Hindlimb muscle (tissue), 1 donor: ENCODE measurements at places on chromosomes 16 and 17.

GRCh38 chr16:65201511-65201910 lies 79.6 kb upstream of the CDH11 start:
- DNase-seq: no peak

GRCh38 chr16:66325717-66326376 lies 40.6 kb upstream of the CDH5 start:
- DNase-seq: no peak

- no peak for DNase-seq
Measured at GRCh38 chr17:20266806-20267458, 200.4 kb downstream of the LGALS9B start.

DNA sequence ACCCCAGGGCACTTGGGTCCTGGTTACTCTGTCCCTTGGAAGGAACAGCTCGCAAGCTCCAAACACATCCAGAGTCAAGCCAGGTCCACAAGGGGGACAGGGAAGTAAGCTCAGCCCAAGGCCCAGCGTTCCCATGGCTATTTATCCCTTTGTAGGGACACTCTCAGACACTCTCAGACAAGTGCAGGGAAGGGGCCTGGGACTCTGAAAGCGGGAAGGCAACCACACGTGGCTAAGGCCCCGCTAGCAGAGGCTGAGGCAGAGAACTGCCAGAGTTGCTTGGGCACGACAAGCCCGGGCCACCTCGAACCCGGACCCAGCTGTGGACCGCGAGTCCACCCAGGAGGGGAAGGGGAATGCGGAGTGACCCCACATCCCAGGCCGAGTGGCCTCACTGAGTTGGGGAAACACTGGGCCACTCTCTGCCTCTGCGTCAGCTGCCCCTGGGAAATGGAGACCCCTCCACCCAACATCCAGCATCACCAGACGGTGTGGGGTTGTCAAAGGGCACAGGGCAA lies 10.2 kb downstream of the NPTX1 start:
- DNase-seq: no peak

- no peak for DNase-seq
Measured at GRCh38 chr16:88914750-88915368, 48.4 kb upstream of the PABPN1L start.

GRCh38 chr16:9816644-9817043 lies 365.6 kb downstream of the GRIN2A start:
- no peak for DNase-seq

DNA sequence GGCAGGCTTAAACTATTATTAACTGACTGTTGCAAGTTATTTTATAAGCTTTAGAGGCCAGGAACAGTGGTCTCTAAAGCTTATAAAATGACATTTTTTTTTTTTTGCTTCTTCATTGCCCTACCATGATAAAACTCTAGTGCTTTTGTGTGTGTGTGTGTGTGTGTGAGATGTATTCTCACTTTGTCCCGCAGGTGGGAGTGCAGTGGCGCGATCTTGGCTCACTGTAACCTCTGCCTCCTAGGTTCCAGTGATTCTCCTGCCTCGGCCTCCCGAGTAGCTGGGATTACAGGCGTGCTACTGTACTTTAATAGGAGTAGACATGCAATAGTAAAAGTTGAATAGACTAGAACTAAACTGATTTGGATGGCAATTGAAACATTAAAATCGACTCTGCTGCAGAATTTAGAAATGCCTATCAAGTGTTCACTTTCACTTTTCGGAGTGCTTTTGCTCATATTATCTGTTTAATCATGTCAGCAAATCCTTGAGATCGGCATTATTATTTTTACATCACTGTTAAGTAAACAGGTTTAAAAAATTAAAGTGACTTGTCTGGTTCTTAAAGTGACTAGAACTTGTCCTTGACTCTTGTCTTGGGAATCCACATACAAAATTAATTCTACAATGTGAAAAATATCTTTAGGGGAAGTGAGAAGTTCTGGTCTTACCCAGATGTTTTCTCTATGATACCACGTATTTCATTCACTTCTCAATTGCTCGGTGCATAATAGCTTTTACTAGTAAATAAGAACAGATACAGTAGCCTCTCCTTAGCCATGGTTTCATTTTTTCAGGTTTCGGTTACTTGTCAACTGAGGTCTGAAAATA lies 8.4 kb upstream of the PCTP start:
- no peak for DNase-seq

- DNase-seq: peak; percentile 38
Measured at GRCh38 chr17:57442914-57443571, 186.7 kb downstream of the MSI2 start.

GRCh38 chr17:58277107-58277801 lies 3.5 kb downstream of the MPO start:
- DNase-seq: no peak

GRCh38 chr16:14132696-14133048 lies 61.6 kb downstream of the MRTFB start:
- no peak for DNase-seq

GRCh38 chr17:35748979-35749378 lies 4.1 kb downstream of the GAS2L2 start:
- DNase-seq: no peak

DNA sequence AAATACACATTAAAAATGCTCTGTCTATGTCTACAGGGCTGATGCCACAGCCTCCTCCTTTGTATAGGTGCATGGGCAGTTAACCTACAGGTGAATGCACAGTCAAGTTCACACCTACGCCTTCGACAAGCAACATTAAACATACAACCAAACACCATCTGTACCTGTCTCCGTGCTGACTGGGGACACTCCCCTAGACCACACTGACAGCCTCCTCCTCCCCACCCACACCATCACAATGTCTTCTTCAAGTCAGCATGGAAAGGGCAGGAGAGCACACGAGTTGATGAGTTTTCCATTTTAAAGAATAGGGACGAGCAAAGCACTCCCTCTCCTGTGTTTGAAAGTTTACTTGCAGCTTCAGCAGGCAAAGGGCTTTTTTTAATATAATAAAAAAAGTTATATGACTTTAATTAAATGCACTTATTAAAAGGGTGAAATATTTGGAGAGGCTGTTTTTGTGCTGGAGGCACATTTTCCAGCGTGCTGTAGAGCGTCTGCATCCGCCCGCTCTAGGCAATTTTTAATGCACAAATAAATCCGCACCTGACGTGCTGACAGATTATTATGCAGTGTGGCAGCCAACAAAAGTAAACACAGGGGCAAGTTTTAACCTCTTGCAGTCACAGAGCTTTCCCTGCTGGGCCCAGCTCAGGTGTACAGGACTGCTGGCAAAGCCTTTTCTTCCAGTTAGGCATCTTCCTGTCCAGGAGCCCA lies 367.9 kb downstream of the SOX9 start:
- DNase-seq: no peak

GRCh38 chr17:77654296-77654695 lies 304.2 kb upstream of the TNRC6C start:
- DNase-seq: no peak

DNA sequence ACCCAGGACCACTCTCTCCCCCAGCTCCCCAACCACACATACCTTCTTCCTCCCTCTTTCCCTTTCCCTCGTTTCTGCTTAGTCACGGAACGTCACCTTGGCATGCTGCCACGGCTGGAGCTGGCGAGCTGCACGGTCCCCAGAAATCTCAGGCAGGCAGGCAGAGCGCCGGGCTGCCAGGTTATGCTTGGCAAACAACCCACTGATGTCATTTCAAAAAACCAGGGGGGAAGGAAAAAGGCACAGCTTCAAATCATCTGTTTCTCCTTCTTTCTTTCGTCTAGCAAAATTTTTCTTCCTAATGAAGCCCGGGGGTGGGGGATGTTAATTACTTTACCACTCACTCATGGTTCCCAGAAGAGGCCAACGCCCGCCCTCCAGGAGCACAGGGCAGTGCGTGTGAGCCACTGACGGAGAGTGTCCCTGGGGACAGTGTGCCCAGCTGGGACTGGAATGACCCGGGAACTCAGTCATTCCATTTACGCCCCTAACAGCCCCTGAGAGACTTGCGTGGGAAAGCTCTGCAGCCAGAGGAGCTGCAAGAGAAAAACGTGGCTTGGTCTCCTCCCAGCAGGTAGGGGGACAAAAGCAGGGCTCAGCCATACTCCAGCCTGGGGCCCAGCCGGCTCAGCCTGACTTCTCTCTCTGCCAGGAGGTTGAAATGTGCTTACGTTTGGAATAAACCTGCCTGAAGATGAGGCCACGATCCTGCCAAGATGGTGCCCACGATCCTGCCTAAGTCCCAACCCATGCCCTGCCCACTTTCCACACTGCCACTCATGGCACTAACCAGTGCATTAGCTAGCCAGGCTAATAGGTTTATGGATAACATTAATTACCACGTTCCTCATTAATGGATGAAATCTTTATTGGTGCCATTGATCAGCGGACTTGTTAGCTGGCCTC lies 198.9 kb downstream of the ZFHX3 start:
- peak; percentile 80 for DNase-seq

GRCh38 chr17:48294806-48295361 lies 135.1 kb downstream of the SKAP1 start:
- DNase-seq: no peak

DNA sequence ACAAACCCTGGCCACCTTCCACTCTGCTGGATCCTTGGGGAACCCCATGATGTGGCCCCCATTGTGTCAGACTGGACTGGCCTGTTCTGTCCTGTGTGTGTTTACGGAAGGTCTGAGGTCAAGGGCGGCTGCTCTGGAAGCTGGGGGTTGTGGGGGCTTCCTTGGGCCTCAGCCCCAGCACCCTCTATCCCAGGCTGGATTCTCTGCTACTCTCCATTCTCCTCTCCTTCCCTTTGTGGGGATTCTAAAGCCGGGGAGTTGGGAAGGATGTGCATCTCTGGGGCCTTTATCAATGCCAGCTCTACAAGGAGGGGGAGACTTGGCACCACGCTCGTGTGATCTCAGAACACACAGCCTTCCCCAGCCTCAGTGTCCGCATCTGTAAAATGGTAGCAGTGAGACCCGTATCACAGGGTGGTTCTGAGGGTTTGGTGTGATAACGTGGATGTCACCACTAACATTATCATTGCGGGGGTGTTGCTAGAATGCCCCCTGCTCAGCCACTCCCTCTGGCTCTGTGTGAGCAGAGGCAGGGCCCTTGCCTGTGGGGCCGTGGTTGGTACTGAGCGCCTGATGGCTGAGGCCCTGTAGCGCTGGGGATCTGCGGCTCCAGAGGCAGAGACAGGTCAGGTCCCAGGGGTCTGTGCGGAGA lies 18.1 kb downstream of the ADGRG1 start:
- no peak for DNase-seq

GRCh38 chr16:2194852-2195321 lies 1.5 kb downstream of the CASKIN1 start:
- no peak for DNase-seq

- DNase-seq: no peak
Measured at GRCh38 chr17:2241823-2242222, 61.8 kb downstream of the SMG6 start.

DNA sequence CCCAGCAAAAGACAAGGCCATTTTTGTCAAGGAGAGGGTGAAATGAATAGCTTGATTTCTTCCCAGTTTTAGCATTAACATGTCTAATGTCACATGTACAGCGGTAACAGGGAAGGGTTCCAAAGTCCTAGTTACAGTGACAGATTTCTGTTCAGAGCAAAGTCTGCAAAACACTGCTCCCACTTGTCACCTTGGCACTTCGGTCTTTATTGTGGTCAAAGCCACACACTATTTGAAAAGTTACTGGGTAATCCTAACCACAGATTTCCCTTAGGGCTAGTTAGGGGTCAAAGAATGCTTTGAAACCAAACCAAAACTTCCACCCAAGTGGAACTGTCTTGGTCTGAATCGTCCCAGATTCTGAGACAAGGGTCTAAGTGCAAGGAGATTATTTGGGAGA lies 455.6 kb downstream of the HS3ST3B1 start:
- DNase-seq: no peak

DNA sequence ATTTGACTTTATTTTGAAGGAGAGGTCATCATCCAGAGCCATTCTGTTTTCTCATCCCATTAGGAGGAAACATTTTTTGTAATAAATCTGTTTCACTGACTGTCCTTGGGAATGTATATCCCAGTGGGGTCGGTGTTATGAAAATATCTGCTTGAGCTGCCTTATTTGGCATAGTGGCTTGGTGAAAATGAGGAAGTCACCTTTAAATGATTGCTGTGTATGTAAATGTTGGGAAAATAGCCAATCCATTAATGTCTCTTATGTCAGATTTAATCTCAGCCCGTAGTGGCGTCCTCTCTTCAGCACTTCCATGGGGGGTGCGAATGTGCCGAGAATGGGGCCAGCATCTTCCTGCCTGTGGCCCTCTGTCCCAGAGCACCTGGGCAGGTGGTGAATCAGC lies 57.6 kb downstream of the BANP start:
- no peak for DNase-seq

DNA sequence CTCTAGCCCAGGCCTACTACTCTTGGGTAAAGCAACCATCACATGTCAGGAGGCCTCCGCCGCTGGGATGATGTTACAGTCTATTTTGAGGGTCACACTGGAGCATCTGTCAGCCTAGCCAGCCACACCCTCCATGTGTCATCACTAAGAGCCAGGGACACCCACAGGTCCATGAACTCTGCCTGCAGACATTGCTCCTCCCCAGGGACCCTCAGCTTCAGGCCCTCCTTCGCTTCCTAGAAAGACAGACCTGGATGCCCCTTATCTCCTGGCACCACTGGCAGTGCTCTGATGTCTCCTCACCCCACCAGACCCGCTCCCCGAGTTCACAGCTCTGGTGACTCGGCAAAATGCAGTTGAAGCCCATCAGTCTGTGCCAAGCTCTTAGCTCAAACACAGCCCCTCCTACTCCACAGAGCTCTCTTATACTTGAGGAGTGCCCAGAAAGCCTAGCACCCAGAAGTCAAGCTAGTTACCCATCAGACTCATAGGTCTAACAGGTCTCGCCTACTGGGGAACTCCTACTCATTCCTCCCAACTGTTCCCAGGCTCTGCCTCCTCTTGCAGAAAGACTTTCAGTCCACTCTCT lies 5.9 kb downstream of the RANBP10 start:
- no peak for DNase-seq

DNA sequence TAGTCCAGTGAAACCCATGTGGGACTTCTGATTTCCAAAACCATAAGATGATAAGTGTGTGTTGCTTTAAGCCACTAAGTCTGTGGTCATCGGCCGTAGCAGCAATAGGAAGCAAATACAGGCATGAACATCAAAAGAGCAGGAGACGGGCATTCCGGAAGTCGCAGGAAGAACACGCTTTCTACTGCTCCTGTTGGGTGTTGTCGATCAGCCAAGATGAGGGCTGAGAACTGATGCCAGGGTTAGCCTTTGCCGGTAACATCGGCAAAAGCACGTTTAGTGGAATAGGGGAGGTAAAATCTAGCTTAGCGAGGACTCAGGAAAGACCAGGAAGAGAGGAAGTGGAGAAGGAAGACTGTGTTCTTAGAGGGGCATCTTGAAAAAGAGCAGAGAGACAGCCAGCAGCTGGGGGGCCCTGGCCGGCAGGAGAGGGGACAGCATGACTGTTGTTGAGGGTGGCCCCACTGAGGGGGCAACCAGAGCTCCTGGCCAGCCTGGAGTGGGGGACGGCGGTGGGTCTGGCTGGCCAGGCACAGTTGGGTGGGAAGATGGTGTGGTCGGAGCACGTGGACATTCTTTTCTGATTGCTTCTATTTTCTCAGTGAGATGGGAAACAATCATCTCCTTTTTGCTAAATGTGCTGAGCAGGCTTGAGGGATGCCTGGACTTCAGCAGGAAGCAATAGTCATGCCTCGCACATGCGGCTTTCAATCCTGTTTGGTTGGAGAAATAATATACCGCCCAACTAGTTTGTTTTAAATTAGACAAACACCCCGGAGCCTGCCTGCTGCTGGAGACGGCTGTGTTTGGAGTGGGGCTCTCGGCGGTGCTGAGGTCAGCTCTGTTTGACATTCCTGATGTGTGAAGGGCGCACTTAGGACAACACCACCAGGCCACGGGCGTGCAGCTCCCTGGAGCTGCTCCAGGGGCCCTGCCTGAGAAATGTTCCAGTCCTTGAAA lies 109.9 kb downstream of the METRNL start:
- DNase-seq: peak; percentile 43

GRCh38 chr16:88796278-88796677 lies 7.3 kb upstream of the CDT1 start:
- no peak for DNase-seq
